ENCODE measurements at places on chromosomes 1 and 21.

GRCh38 chr1:171904778-171905450 lies 63.6 kb downstream of the DNM3 start:
- DNase-seq, result no peak

DNA sequence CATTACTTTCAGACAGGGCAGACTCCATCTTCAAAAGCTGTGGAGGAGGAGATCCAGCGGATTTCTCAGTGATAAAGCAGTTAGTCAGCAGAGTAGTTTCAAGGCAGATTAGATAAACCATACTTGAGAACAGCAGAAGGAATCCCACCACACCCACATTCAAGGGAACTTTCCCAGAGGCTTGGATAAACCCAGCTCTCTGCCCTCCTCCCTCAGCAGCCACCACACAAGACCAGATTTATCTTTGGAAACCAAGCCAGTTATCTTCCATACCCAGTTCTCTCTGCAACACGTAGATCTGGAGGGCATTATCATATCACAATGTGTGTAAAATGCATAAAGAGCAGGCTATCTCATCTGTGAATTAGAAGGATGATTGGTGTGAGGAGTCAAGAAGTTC lies 40.2 kb downstream of the GFI1 start:
- peak; percentile 44 for DNase-seq

GRCh38 chr21:14454016-14455009 lies 71.4 kb upstream of the HSPA13 start:
- DNase-seq, result no peak

GRCh38 chr1:31701091-31701736 lies 2.6 kb downstream of the COL16A1 start:
- DNase-seq, result peak; percentile 98

DNA sequence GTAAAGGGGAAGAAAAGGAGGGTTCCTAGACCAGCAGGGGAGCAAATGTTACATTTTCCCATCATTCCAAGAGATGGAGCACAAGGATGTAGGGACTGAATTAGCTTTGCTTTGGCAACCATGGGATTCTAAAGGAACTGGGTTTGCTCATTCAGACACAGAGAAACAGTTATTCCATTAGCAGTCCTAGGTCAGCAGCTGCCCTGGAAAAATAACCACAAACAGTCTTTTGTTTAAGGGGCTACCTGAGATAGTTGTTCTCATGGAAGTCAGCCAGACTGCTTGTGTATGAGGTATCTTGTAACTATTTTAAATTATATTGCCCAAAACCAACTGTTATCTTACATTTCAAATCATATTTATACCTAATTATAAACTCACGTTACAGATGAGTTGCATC lies 58.4 kb upstream of the VCAM1 start:
- DNase-seq, result no peak

DNA sequence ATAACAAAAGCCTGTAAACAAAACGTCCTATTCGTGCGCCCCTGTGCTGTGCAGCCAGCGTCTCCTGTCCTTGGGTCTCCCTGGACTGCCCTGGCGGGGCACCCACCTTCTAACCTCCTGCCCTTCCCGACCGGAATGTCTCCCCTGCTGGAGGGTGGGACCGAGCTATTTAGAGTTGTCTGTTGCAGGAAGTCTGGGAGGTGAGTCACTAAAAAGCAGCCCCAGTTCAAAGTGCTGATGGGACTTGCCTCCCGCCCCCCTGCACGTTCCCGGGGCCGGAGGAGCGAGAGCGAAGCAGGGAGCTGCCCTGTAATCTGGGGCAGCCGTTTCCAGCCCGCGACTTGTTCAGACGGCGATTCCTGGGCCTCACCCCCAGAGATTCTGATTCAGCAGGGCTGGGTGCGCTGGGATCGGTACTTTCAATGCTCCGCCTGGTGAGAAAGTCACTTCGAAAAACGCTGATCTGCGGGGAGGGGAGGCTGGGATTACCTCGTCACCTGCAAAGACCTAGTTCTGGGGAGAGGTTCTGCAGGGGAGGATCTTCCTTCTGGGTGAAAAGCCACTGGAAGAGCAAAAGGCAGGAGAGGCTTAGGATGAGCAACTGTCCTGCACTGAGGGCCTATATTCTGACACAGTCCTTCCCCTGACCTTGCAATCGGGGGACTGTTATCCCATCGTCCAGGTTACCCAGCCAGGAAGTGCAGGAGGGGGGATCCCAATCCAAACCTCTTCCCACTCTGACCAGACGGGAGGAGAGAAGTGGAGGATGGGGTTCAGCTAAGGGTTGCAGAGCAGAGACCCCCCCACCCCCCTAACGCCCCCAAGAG lies 1.2 kb upstream of the DHRS3 start:
- peak; percentile 82 for DNase-seq

DNA sequence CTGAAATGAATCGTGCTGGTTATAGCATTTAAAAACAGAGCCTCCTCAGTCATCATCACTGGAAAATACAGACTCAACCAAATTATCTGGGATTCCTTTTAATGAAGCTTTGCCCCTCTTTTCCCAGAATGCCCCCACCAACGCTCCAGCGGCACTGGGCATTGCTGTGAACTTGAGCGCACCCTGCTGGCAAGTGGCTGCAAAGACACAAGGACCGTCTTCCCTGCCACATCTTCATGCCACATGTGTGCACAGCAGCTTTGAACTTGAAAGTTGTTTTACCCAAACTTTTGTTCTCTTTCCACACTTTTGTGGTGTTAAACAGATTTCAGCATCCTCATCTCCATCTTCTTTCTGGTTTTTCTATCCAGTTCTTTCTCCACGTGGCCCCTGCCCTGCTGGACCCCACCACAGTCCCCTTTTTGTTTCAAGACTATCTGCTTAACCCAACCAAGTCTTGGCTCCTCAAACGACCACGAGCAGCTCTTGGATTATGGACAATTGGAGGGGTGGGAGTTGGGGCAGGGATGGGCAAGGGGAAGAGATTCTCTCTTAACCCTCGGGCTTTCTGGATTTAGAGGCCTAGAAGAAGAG lies 12.8 kb upstream of the LMX1A start:
- peak; percentile 51 for DNase-seq

- DNase-seq, result peak; percentile 18
These were observed 1.9 kb upstream of the SAMD13 start for GRCh38 chr1:84299536-84300170.

DNA sequence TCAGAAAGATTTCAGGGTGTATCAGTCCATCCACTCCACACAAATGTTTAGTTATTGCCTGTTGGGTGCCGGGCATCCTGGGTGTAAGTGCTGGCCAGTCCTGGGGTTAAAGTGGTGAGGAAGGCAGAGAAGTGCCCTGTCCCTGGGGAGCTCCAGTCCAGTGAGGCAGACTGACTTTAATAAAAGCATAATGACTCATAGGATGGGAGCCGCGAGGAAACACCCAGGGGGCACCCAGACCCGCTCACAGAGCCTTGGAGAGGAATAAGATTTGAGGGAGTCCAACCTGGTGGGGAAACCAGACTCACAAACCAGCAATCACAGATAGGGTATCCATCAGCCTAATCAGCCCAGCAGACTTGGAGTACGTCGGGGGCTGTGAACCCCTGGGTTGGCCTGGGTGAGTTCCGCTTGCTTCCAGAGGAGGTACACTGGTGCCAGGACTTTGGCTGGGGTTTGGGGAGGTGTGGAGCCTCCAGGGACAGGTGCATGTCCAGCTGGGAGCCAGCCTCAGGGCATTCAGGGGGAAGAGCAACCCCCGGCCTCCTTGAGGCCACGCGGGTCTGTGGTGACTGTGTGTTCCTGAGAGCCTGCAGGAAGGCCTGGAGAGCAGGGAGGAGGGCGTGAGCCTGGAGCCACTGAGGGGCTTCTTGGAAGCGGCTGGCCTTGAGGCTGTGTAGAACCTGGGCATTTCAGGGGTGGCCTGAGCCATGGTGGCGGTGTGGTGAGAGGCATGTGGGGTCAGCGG lies 3.7 kb downstream of the PEAR1 start:
- peak; percentile 66 for DNase-seq

GRCh38 chr21:17576080-17576835 lies 36.4 kb downstream of the BTG3 start:
- DNase-seq, result no peak

DNA sequence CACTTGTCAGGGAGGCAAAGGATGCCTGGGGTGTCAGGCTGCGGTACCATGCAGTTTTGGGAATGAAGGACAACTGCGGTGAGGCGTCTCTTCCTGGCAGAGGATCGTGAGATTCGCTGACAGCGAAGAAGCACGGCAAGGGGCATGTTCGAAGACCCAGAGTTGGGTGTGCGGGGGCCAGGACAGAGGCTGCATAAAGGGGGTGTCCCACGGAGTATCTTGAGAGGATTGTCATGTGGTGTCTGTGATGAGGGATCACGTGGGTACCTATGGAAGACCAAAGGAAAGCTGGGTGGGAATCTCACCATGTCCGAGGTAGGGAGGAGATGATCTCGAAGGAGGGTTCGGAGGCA lies 372 bp downstream of the SLC25A44 start:
- peak; percentile 28 for DNase-seq

DNA sequence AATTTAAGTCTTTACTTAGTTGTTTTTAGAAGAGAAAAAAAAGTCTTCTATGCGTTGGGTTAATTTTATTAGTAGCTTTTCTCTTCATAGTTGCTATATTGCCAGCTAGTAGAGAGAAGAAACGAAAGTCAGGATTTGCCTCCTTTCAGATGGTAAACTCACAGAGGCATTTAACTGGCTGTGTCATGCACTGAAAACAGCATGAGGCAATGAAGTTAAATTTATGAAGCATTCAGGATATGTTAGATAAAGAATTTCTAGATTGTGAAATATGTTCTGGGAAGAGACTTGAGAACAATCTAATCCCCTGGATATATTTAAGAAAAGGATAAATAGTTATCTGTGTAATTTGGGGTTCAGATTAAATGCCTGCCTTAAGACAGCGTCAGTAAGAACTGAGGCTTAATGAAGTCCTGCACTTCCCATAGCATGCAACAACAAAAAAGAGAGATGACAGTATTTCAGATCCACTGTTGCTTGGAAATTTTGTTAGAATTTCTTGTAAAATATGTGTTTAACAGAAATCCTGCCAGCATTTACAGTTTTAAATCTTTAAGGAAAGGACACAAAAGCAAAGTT lies 1.7 kb downstream of the ANGPTL1 start:
- peak; percentile 87 for DNase-seq

Measured in choroid plexus epithelial cell (primary cell).